ENCODE measurements at places on chromosomes 1 and 21.

GRCh38 chr1:202656951-202657646 lies 53.2 kb downstream of the SYT2 start:
- no peak for DNase-seq

GRCh38 chr1:156959414-156959813 lies 39.0 kb downstream of the LRRC71 start:
- no peak for DNase-seq

DNA sequence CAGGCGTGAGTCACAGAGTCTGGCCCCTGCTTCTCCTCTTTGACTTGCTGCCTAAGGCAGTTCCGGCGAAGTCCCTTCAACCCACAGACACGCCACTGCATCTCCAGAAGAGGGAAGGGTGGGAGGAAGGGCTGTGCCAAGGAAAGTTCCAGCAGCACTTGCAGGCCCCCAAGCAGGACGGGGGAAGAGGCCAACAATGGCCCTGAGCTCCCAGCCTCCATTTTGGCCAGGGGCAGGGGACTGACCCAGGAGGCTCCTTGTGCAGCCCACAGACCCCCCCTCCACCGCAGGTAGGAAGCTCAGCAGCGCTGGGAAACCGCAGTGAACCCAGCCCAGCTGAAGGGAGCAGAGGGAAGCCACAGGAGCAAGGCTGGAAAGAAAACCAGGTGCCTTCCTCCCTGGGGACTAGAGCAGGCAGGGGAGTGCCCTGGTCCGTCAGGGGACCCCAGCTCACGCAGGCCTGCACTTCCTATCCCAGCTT lies 35.4 kb downstream of the ACOT7 start:
- peak; percentile 79 for DNase-seq

- DNase-seq, result no peak
Measured at GRCh38 chr1:85396194-85396593, 68.8 kb downstream of the DDAH1 start.

GRCh38 chr21:32468681-32469111 lies 56.2 kb downstream of the EVA1C start:
- no peak for DNase-seq

DNA sequence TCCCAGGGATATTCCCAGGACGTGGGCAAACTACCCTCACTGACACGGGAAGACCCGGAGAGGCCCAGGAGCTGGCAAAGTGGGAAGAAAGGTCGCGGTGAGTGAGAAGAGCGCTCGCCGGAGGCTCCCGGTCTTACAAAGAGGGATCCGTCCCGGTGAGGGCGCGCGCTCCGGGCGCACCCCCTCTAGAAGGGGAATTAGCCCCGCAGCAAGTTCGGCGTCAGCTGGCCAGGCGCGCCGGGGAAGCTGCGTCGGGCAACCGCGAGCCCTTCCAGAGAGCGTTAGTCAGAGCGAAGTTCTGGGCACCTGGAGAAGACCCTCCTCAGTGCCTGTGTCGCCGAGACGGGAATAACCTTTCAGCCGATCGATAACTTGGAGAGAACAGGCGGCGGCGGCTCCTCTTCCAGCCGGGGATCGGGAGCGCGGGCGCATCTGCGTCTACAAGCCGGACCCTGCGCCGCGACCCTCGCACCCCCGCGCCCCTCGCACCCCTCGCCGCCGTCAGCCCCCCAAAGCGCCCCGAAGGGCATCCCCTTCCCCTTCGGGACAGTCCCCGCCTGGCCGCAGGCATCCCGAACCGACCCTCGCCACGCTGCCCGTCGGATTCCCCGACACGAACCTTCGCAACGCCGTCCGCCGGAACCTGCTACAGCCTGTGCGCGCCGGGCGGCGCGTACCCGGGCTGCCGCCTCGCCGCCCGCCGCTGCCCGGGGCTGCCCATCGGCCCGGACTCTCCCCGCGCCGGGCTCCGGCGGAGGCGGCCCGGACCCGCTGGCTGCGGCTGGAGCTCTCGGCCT lies 485 bp downstream of the SIPA1L2 start:
- no peak for DNase-seq

Measured in RCC 7860 (cell line).